Lung microvascular endothelial cell (primary cell): ENCODE measurements at places on chromosomes 3 and 15. TPM values are rescaled to one million over a fixed set of nuclear protein-coding genes. Genes with fewer than 3 reads are reported as not detected.

The ABHD10 gene
- 18.3 TPM in 2 replicates for total RNA-seq

DNA sequence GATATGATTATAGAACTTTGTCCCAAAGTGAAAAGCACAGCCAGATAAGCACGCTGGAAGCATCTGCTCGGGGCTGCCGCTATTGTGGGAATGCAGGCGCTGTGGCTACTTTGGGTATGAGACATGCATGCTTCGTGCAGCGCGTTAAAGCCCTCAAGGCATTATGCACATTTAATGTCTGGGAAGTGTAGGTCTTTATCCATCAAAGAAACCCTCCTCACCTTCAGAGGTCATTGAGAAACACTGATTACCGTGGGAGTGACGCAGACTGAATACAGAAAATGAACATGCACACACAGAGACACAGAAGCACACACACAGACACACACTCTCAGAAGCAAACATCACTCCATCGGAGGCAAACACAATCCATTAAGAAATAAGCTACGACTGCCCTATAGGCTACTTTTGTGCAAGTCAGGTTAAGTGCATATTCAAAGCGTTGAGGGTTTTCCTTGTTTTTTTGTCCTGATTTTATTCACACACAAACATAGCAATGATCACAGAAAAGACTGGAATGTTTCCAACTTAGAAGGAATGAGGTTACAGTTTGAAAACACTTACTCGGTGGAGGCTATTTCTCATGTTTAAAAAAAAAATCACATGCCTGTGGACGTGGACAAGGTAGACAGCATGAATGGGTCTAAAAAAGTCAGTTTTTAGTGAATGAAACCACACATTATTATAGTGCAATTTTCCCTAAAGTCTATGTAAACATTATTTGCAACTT is 68.5 kb downstream of the PLCH1 start:
- no peak for DNase-seq

DNA sequence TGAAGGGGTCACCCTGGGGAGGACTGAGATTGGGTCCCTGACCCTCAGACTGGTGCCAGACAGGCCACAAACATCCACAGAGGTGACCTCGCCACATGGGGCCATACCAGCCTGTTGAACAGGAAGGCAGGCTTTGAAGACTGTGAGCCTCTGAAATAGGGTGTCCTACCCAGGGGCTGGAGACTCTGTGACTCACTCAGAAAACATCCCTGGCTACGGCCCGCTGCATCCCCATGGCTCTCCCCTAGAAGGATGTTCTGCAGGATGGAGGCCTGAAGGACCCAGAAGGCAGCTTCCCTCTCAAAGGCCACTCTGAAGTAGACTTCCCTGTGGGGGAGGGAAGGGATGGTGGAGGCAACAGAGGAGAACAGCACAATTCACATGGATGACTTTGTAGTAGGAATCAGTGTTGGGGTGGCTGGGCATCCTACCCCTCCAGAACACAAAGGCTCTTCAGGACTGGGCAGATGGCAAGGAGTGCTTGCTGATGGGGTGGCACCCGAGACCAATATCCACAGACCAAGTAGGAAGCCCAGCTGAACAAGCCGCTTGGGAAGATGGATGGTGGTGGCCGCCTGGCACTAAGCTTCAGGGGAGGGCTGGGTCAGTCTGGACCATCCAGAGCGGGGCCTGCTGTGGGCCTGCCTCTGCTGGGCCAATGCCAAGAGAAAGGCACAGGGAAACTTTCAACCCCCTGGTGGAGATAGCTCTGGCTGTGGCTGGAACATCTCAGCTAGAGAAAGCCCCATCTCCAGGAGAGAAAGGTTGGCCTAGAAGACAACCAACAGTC is 37.6 kb upstream of the DUSP7 start:
- peak; percentile 53 for DNase-seq

DNA sequence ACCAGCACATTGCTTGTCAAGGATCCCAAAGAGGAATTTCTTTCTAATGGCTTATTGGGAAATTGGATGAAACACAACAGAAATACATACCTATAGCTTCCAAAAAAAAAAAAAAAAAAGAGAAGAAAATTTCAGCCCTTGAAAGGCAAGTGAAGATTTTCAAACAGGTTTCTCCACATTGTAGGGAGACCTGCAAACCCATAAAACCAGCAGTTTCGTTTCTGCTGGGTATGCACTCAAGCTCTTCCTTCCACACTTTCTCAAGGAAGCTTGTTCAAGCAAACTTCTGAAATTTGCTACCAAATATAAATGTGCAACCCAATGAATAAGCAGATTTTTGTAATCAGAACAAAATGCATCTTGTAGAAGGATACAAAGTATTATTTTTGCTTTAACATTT is 15.9 kb upstream of the SH3BP5 start:
- DNase-seq, result no peak

- peak; percentile 90 for DNase-seq
These were observed 3.3 kb upstream of the CP start for GRCh38 chr3:149224736-149225594.

DNA sequence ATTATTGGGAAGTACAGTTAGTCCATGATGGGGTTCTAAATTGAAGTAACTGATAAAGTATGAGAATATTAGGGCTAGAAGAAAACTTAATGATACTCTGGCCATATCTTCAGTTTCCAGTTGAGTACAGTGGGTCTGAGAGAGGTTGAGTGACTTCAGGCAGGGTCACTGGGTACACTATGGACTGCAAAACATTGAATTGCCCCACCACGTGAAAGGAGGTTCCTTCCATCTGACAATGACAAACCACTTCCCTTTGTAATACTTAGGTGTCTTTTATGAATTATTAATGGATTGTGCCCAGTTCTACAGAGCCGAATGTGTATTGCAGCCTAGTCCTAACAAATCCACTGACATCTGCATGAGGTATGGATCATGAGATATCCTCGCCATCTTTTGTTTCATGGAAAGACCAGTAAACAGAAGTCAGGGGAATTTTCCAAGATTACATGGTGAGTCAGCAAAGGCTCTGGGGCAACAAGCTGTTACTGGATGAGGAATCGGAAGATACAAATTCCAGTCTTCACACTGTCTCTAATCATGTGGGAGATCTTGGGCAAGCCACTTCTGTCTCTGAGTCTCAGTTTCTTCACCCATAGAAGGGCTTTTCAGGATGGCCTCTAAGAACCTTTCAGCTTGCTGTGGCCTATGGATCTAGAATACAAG is 66.5 kb upstream of the BCL6 start:
- DNase-seq, result peak; percentile 15
